ENCODE measurements at places on chromosomes 11 and 22.

DNA sequence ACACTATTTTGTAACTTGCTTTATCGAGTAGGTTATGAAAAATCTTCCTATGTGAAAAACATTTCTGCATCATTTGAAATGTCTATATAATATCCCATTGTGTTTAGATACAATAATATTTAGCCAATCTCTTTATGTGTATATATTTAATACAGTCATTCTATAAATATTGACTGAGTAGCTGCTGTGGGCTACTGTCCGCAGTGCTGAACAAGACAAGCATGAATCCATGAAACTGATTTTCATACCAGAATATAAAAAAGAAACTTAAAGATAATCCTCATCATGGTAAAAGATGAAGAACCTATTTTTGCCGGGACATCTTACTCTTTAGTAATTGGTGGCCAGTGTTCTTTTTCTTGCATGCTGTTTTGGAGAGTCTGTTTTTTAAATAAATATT is 3.6 kb downstream of the PPARA start:
- DNase-seq, result no peak

DNA sequence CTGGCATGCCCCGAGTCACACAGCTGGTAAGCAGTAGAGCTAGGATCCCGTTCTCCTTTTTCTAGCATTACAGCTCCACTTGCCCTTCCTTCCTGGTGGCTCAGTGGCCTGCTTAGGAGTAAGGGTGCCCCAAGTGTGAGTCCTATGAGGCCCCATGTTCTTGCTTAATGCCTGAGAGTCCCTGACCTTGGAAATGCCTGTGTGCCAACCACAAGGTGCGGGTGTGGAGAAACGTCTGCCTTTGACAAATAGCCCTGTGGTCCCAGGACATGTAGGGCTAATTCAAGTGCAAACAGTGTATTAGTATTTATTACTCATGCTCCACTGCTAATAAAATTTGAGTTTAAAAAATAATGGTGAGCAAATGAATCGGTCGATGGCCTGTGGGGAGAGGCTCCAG is 18.4 kb downstream of the GRIK4 start:
- DNase-seq, result no peak

DNA sequence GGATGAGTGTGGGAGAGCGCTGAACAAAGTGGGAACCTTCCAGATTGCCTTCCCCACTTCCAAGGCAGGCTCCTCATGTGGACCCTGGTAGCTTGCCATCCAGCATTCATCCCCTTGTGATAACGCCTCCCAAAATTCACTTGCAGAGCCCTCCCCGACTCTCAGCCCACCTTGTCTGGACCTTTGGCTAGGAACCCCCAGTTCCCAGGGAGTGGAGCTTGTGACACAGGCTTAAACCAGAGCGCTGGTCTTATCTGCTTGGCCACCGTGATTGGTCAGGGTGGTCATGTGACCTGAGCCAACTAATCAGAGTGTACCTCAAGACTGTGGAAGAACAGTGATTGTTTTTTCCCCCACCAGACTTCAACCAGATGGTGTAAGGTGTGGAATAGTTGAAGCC is 9.6 kb upstream of the SLC35C1 start:
- no peak for DNase-seq

DNA sequence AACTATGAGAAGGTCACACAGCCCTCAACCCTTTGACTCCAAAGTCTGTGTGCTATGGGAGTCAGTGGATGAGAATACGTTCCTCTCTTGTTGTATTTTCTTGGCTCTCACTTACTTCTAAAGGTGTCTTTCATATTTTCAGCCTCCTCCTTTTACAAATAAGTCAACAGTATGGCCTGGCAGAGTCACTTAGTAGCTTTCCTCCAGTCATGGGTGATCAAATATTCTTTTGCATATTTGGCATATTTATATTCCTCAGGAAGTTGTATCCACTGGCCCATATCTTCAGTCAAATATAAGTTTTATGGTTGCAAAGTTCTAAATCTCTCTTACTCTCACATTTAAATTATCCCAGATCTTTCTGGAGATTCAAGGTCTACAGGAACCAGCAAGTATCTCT is 327.5 kb downstream of the ETS1 start:
- no peak for DNase-seq

- DNase-seq, result no peak
These were observed 40.2 kb upstream of the CCDC188 start for GRCh38 chr22:20191000-20191515.

- peak; percentile 86 for DNase-seq
These were observed 59.4 kb upstream of the A4GALT start for GRCh38 chr22:42780070-42780540.
